Esophagus muscularis mucosa (tissue), 4 donors: ENCODE measurements at places on chromosomes 1 and 21. TPM values are rescaled to one million over a fixed set of nuclear protein-coding genes. Genes with fewer than 3 reads are reported as not detected.

Gene BRINP2
- total RNA-seq = 0.50 TPM

Gene RHCE
- 0.17 TPM for total RNA-seq

Gene DYRK3
- total RNA-seq = 14.7 TPM

Gene CFAP141
- total RNA-seq = not detected

Gene DHX9
- total RNA-seq = 89.7 TPM

Gene MR1
- total RNA-seq = 13.9 TPM

Gene SPRR2F
- total RNA-seq = not detected

Gene TRIM17
- not detected for total RNA-seq

Gene KRTAP12-2
- total RNA-seq = not detected

Gene BRDT
- total RNA-seq = not detected

Gene GRIK1
- not detected for total RNA-seq

Gene ITGB2
- total RNA-seq = 53.9 TPM

Gene OR2L8
- total RNA-seq = not detected

Gene PAQR7
- 8.1 TPM for total RNA-seq

Gene AKNAD1
- 1.7 TPM for total RNA-seq

Gene GBP6
- total RNA-seq = not detected

Gene CYYR1
- 19.3 TPM for total RNA-seq

Gene COL6A1
- total RNA-seq = 1,432 TPM

Gene CELA2B
- not detected for total RNA-seq

Gene SPATA21
- not detected for total RNA-seq

Gene AADACL4
- total RNA-seq = not detected

Gene SIM2
- 0.42 TPM for total RNA-seq

Gene DCST2
- 0.11 TPM for total RNA-seq

Gene CD1B
- not detected for total RNA-seq

Gene PRR9
- total RNA-seq = 1.2 TPM

Gene MRPL20
- 166 TPM for total RNA-seq

Gene KPRP
- not detected for total RNA-seq

Gene C1orf185
- not detected for total RNA-seq

Gene TSTD1
- 19.0 TPM for total RNA-seq

Gene PLEKHG5
- 16.5 TPM for total RNA-seq

Gene PCAT6
- total RNA-seq = not detected

Gene RAP1GAP
- 0.33 TPM for total RNA-seq

Gene OR2L3
- not detected for total RNA-seq

Gene NCMAP
- 0.34 TPM for total RNA-seq

Gene IRF6
- 0.84 TPM for total RNA-seq

Gene SPRR5
- not detected for total RNA-seq

Gene NR5A2
- total RNA-seq = 3.6 TPM

Gene AVPR1B
- total RNA-seq = not detected

Gene OR6K3
- not detected for total RNA-seq

Gene ARMH1
- 0.26 TPM for total RNA-seq

Gene CCDC30
- 0.99 TPM for total RNA-seq

Gene PLA2G2C
- 0.40 TPM for total RNA-seq

Gene FCGR1A
- total RNA-seq = 3.4 TPM

Gene SELP
- 28.0 TPM for total RNA-seq

Gene MFAP2
- 8.3 TPM for total RNA-seq

Gene DNASE2B
- not detected for total RNA-seq

Gene ESRRG
- total RNA-seq = 7.8 TPM

Gene LIN9
- 2.1 TPM for total RNA-seq

Gene PROK1
- not detected for total RNA-seq

Gene RGS5
- 133 TPM for total RNA-seq

Gene NES
- 28.0 TPM for total RNA-seq

Gene GJA8
- total RNA-seq = not detected

Gene CHIA
- total RNA-seq = not detected

Gene RGS8
- not detected for total RNA-seq

Gene MYBPH
- total RNA-seq = not detected

Gene H3-3A
- 353 TPM for total RNA-seq

Gene NUF2
- 0.52 TPM for total RNA-seq
